Cortex of kidney (tissue), 1 donor: ENCODE measurements at places on chromosomes 2 and 18.

DNA sequence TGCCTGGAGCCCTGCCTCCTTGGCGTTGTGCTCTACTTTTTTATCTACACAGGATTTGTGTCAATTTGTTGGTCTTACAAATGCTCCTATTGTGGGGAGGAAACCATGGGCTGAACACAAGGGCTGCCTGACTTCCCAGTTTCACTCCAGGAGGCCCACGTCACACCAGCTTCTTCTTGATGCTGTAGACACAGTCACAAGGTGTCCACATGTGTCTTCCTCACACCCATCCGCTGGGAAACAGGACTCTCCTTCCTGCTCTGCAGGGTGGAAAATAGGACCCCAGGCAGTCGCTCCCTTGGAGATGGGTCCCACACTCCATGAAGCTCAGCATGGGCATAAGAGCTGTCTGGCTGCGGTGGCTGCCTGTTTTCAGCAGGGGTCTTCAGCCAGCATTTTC lies 468.2 kb downstream of the EPHA4 start:
- DNase-seq = no peak

GRCh38 chr2:195861821-195862220 lies 204.8 kb downstream of the SLC39A10 start:
- DNase-seq = no peak

DNA sequence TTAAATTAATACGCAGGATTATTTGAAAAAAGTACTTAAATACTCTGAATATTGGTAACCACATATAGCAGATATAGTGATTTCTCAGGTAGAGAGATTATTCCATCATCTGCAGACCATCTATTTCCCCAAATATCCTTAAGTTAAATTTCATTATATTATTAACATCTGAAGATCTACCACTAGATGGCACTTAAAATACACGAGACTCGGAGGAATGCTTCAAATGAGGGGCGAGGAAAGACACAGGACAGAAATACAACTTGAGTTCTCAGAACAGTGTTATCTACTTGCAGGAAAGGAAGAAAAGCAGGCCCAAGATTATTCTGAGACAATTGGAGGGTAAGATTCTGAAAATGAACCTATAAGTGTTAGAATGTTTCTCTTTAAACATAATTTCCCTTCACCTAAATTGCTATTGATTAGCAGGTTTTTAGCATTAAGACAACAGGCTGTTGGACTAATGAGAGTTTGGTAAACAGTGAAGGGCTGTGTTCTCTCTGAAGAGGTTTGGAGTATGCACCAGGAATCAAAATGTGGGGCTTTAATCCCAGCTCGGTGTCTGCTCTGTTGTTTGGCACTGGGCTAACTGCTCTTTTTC lies 76.9 kb upstream of the GCFC2 start:
- no peak for DNase-seq

DNA sequence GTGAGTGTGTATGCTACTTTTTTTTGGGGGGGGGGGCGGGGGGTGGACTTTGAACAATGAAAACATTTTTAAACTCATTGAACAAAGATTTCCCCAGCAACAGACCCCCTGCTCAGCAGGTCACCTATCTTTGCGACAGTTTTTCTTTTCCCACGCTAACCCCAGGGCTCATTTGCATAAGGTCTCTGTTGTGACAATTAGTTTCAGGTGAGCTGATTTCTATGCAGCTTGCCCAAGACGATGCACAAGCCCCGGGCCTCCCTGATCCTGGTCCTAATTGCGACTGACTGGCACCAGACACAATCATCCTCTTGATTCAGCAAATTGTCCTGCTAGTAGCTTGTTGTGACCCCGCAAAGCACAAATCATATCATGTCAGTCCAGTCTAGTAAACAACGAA lies 40.3 kb downstream of the ZEB2 start:
- DNase-seq = no peak

DNA sequence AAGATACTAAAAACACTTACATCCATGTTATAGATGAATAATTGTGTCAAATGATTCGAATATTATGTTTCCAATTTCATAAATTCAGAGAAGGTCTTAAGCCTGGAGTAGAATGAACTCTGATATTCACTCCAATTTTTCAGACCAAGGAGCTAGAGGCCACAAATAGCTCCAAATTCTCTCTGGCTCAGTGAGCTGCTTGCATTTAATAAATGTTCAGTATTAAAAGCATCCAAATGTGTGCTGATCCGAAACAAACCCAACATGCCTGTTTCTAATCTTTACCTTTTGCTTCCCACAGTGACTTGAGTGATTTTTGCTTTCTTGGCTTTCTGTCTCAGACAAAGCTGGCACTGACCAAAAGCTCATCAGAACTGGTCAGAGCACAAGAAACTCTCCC lies 291.4 kb downstream of the CCDC85A start:
- no peak for DNase-seq

- no peak for DNase-seq
Observed at GRCh38 chr2:8408560-8409460, 273.0 kb upstream of the ID2 start.
